CD14-positive monocyte (primary cell): ENCODE measurements at places on chromosomes 4 and X. TPM values are rescaled to one million over a fixed set of nuclear protein-coding genes. Genes with fewer than 3 reads are reported as not detected.

Gene BBS12
- 0.14 and 0.19 TPM in 2 replicates for polyA plus RNA-seq

Gene CASP3
- 2.7 and 11.1 TPM in 2 replicates for polyA plus RNA-seq

Gene GUF1
- polyA plus RNA-seq, result 11.3 TPM

Gene TNIP3
- not detected for polyA plus RNA-seq

Gene RPS3A
- 1,816 TPM for polyA plus RNA-seq

DNA sequence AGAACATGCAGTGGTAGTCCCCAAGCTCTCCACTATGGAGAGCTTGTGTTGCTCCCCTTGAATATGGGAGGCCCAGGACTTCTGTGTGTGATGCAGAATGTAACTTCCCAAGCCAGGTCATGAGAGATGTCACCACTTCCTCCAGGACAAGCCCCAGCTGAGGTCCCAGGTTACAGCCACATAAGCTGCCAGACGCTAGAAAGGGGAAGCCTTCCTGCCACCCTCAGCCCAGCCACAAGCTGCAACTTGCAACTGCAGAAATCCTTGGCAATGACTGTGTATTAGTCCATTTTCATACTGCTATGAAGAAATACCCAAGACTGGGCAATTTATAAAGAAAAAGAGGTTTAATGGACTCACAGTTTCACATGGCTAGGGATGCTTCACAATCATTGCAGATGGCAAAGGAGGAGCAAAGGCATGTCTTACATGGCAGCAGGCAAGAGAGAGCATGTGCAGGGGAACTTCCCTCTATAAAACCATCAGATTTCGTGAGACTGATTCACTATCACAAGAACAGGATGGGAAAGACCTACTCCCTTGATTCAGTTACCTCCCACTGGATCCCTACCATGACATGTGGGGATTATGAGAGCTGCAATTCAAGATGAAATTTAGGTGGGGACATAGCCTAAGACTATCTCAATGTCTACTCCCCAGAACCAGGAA lies 91.5 kb upstream of the DHX15 start:
- DNase-seq, result peak; percentile 17

- no peak for DNase-seq
Observed at GRCh38 chr4:1047976-1048772, 36.7 kb downstream of the FGFRL1 start.

GRCh38 chr4:10529291-10530136 lies 72.3 kb upstream of the ZNF518B start:
- DNase-seq, result no peak

GRCh38 chr4:3682236-3683076 lies 83.7 kb upstream of the ADRA2C start:
- DNase-seq, result no peak

GRCh38 chrX:102964940-102965339 lies 27.9 kb downstream of the RAB40AL start:
- DNase-seq, result no peak

GRCh38 chr4:56803471-56803870 lies 18.0 kb downstream of the SPINK2 start:
- no peak for DNase-seq

DNA sequence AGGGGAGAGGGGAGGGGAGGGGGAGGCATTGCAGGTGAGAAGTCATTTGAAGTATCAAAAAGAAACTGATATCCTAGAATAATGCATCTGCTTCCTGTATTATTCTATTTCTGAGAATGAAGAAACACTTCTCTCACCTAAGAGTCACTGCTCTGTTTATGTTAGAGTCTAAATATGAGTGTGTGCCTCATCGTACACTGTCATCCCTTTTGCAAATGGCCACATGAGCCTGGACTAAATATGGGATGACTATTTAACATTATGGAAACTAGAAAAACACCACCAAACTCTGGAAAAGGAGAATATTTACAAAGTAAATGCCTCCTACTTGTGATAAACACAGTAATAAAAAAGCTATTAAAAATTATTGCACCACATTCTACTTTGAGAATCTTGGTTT lies 146.4 kb upstream of the NOCT start:
- no peak for DNase-seq

DNA sequence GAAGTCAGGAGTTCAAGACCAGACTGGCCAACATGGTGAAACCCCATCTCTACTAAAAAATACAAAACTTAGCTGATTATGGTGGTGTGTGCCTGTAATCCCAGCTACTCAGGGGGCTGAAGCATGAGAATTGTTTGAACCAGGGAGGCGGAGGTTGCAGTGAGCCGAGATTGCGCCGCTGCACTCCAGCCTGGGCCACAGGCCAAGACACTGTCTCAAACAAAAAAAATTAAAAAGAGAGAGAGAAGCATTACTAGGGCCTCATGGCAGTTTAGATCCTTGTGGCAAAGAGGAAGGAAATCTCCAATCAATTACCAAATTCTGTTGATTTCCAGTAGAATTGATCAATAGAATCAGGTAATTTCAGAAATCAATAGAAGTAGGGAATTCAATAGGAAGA lies 16.8 kb upstream of the SLC34A2 start:
- no peak for DNase-seq

- DNase-seq, result no peak
Observed at GRCh38 chr4:1869530-1870327, 1.5 kb upstream of the NSD2 start.

GRCh38 chr4:40710484-40711254 lies 39.1 kb upstream of the NSUN7 start:
- peak; percentile 88 for DNase-seq

GRCh38 chrX:49901048-49901447 lies 21.3 kb upstream of the CLCN5 start:
- DNase-seq, result no peak

DNA sequence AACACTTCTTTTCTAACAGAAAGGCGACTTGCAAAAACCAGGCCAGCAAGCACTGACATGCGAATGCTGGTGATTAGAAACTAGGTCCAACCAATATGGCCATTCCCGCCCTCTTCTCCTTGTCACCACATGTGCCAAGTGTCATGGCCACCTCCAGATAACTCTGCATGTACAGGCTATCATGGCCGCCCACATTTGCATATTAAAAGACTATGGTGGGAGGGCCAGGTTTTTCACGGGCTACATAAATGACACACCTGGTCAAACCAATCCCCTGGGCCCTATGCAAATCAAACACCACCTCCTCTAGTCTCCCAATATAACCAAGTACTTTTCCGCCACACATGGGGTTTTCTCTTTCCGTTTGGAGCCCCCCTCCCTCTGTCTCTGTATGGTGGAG lies 40.1 kb downstream of the NUDT11 start:
- no peak for DNase-seq

DNA sequence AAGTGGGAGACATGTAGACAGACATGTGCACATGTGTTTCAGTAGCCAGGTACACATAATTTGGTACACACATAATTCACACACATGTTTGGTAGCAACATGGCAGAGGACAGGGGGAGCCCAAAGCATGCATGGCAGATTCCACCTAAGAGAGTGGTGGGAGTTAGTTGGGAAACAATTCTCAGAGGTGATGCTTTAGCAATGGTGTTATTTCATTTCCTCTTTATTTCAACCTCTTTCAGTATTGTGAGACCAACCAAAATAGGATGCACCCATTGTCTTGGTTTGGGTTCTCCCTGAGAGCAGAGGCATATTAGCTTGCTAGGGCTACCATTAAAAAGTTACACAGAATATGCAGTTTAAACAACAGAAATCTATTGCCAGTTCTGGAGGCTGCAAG lies 92.2 kb upstream of the ANXA3 start:
- DNase-seq, result no peak

GRCh38 chrX:101708163-101708562 lies 48.5 kb upstream of the ARMCX2 start:
- DNase-seq, result no peak
